ENCODE measurements at places on chromosomes 1 and 21.

GRCh38 chr1:179327196-179327595, 33.6 kb downstream of the SOAT1 start:
- DNase-seq: no peak

DNA sequence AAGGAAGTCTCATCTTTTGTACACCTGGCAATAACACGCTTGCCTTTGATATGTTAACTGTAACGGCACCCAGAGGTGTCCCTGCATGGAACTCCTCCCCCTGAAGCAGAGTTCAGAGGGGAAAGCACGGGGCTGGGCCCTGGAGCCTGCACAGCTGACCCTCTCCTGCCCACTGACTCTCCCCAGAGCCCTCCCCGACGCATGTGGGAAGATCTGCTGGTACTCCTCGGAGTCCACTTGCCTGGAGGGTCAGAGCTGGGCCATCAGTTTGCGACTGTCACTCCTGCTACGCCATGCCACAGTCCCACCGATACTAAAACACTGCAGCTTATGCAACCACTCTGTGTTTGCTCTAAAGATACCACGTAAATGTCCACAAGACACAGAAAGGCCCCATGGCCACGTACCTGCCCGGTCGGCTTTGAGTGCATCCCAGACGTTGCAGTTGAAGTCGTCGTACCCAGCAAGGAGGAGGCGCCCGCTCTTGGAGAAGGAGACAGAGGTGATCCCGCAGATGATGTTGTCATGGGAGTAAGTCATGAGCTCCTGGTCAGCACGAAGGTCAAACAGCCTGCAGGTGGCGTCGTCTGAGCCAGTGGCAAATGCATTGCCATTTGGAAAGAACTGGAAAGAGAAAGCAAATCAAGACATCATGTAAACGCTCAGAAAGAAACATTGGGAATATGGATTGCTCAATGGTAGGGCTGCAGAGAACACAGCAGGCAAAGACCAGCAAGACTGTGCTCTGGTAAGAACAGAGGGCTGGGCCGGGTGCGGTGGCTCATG, 10.6 kb upstream of the NADK start:
- DNase-seq: no peak

DNA sequence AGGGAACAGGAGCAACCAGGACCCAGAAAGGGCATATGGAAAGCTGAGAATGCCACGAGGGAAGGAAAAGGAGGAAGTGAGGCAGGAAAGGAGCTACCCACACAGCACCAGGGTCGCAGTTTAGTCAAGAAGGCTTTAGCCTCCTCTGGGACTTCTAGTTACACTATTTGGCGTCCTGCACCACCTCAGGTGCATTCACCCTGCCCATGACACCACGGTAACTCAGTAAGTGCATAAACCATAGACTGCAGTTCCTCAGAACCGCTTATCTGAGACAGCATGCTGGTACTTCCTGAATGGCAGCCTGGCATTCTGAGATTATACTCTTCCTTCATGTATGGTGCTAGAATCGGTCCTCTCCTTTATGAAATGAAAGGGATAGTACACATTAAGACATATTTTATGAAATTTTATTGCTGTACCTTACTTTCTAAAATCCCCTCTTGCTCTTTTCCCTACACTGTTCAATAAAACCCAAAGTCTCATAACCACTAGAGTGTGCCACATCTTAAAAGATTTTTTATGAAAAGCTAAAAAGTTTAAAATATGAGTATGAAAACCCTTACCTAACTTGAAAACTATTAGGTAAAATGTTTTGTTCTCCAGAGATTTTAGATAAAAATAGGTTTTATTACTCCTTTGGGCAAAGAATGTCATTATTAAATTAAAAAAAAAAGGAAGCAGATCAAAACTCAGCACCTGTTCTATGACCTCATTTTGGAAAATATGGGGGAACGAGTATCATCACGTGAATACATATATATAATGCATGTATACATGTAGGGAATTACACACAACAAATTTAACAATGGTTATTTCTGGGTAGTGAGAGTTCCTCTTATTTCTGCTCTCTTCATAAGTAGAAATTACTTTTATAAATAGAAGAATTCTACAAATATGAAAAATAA, 67.3 kb downstream of the VAV3 start:
- DNase-seq: no peak

- DNase-seq: peak; percentile 75
These were observed at the start of gene PTPRF for GRCh38 chr1:43530483-43531106. TSS of gene PTPRF (plus strand) at chr1:43530883. CDS start at chr1:43545076, 14,193 bp downstream.

- no peak for DNase-seq
These were observed 26.3 kb downstream of the CCDC185 start for GRCh38 chr1:223419561-223419960.

DNA sequence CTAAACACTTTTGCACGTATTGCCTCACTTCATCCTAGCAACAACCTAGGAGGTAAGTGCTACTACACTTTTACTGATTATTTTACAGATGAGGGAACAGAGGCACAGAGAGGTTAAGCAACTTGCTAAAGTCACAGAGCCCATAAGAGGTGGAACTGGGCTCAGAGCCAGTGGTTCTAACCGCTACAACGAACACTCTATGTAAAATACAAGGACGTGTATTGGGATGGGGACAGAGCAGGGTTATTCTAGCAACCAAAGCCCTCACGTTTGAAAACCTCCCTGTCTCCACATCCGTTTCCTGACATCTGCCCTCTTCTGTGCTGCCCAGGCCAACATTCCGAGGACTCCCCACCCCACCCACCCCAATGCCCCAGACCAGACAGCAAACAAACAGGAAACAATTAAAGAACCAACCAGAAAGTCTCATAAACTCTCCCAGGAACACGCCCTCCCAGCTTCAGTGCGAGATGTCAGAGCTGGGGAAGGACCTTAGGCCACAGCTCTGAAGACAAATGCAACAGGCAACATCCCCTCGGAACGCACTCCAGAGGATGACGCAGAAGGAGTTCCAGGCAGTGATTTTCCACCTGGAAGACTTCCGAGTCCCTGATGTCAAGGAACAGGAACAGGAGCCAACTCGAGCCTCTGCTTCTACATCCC, 41.1 kb downstream of the GLIS1 start:
- no peak for DNase-seq

Data from HTR-8/SVneo (cell line).